Suprapubic skin (tissue), 4 donors: ENCODE measurements at places on chromosomes 2 and 18. TPM values are rescaled to one million over a fixed set of nuclear protein-coding genes. Genes with fewer than 3 reads are reported as not detected.

IL18R1 gene
- total RNA-seq = 0.89 TPM

- no peak for DNase-seq
Observed at GRCh38 chr2:236215196-236215595, 47.0 kb upstream of the GBX2 start.

DNA sequence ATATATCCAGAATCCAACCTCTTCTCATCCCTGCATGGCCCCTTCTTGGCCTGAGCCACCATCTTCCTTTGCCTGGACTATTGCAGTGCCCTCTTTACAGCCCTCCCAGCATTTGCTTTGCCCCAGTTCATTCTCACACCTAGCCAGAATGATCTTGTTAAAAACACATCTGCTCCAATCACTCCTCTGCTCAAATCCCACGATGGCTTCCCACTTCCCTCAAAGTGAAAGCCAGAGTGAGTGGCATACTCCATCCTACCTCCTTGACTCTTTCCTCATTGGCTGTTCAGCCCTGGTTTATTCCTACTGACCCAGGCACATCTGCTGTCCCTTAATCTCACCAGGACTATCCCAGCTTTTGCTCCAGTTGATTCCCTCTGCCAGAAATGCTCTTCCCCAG, 14.7 kb downstream of the SULT6B1 start:
- no peak for DNase-seq

GRCh38 chr2:146701183-146701582, 1143.6 kb upstream of the ACVR2A start:
- DNase-seq = no peak

DNA sequence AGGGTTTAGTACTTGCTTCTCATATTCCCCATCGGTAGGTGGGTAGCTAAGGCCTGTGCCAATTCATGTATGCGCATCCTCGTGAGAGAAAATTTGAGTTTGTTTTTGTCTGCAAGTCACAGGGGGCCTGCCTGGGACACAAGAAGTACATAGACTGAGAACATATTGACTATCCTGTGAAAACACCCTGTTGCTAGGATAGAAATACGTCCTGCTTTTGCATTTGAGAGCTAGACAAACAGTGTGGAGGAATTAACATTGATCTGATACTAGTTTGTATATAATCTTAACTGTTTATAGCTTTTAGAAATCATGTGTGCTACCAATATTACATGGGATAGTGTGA, 10.9 kb downstream of the WDR7 start:
- DNase-seq = no peak

FHOD3 gene
- total RNA-seq = 17.8 TPM

DNA sequence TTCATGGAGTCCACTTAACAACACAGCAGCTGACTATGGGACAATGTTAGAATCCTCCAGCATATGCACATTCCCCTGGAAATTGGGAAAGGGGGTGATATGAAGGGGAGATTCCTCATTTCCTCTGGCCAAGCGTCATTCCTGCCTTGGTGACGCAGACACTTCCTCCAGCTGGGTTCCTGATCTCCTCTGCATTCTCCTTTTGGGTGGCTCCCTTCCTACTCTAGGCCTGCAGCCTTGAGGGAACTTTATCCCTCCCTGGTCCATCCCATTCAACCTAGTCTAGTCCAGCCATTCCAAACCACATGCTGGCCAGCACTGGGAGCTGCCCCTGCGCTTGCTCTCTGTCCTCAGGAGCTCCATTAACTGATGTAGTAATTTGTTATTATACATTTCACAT, 216.8 kb downstream of the VAPA start:
- DNase-seq = no peak

DNA sequence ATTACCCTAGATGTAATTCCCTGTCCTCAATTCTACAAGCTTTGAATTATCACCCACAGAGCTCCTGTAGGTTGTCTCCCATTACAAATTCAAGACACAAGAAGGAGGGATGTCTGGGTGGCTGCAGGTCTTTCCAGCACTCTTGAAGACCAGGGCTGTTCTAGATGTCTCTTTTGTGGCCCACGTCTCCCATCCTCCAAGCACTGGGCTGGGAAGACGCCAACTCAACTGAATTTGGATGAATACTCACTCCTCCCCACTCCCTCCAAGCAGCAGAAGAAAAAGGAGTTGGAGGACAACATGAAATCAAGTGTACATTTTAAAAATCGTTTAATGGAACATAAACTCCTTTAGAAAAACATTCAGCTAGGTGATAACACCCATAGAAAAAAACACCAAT, 31.2 kb downstream of the SMAD7 start:
- DNase-seq = no peak

DNA sequence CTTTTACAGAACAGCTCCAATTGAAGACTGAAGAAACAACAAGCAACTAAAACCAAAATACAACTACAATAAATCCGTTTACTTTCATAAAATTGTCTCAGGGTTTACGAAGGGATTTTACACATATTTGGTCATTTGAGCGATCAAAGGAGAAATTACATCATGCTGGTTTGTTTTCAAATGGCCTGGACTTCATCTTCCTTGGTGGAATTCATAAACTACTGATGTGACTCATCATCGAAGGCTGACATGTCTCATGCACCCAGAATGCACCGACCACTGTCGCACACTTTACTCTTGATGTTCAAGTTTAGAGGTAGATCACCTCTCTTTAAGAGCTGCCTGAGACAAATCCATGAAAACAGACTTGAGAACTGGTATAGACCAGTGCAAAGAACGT, 25.6 kb upstream of the PMAIP1 start:
- DNase-seq = peak; percentile 48

DNA sequence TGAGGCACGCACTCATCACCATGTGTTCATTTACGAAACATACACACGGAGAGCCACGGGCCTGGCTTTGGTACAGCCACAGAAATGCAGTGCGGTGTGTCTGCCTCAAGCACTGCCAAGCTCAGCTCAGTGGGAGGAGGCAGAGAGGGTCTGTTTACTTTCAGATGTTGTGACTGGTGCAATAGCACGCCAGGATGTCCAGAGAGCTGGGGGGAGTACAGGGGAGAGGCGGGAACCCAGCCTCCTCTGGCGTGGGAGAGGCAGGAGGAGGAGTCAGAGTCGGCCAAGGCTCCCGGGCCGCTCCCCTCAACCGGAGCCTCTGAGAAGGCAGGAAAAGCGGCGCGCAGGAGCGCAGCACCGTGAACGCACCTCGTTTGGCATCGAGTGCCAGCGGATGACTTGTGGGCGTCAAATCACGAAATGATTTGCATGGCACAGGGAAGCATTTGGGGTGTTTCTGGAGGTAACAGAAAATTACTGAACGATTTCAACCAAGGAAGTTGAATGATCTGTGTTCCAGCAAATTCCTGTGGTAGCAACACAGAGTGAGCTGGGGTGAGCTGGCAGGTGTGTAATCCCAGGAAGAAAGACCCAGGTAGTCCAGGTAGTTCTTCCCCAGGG, 143.0 kb downstream of the ZNF516 start:
- peak; percentile 86 for DNase-seq

DNA sequence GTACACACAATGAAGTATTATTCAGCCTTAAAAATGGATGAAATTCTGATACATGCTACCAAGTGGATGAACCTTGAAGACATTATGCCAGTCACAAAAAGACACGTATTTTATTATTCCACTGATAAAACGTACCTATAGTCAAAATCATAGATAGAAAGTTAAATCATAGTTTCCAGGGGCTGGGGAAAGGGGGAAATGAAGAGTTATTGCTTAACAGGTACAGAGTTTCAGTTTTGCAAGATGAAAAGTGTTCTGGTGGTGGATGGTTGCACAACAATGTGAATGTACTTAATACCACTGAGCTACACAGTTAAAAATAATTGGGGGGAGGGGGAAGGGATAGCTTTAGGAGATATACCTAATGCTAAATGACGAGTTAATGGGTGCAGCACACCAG, 279.0 kb upstream of the STON1 start:
- no peak for DNase-seq

GRCh38 chr18:43662657-43663056, 385.4 kb upstream of the SYT4 start:
- no peak for DNase-seq

DNA sequence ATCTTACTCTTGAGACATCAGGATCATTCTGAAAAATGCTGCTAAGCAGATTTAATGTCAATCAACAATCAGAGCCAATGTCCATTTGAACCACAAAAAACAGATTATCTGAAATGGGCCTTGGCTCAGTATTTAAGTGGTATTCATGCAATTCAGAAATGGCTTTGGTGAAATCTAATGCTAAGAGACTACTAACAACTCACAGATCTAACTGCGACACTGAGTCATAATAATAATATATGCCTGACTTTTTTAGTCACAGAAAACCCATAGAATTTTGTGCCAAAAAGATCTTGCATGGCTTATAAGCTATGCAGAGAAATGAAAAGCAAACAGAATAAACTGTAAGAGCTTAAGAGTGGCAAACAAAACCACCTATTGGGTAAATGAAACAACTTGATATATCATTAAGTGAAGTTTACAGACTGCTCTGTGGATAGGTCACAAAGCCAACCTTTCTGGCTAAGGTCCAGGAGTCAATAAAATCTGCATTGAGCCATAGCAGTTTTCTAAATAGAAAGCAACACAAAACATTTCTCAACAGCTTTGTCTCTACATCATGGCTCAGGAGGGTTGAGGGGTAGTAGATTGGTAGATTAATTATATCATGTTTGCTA, 234.3 kb downstream of the LRATD1 start:
- no peak for DNase-seq

DNA sequence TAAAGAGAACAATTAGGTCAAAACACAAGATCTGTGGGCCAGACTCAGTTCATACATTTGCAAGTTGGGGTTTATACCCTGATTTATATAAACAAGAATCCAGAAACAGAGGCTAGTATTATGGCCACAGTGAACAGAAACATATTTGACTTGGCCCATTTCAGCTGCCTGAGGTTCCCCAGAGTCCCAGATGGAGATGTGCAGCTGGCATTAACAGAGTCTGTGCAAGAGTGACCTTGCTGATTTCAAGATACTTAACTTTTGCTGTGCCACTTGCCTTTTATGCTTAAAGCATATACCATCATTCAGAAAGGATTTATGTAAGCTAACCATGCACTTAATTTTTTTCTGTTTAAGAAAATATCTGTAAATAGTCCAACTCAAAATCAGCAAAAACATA, 636.3 kb downstream of the TRIB2 start:
- DNase-seq = no peak

GRCh38 chr2:111091811-111092211, 28.9 kb upstream of the BCL2L11 start:
- DNase-seq = no peak

DNA sequence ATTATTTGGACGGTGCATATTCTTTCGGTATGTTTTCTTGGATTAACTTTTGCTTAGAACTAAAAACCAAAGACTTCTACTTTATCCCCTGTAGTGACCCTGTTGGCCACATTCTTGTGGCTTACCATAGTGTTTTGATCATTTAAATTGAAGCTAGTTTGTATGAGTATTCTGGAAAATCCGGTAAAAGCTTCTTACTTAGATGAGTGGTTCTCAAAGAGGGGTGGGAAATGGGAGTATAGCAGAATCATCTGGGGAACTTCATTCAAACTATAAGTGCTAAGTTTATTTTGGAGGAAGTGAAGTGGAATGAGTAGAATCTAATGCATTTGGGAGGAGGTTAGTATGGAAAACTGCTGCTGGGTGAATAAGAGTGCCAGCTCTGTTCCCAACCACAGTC, 3.8 kb downstream of the PPP1CB start:
- DNase-seq = no peak

DNA sequence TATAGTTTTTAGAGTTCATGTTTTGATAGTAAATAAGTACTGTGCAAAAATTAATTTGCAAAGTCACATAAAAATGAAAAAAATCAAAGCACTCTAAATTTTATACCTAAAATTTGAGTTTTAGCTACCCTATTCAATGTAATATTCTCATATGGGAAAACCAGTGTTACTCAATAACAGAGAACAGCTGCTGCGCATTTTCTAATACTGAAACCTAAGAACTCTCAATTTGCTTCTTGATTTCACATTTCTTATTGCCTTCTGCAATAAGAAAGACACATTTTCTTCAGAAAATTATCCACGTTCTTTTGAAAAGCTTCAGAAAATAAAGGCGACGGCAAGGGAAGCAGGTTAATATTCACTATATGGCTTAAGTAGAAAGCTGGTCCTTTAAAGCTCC, 199.1 kb upstream of the CCDC150 start:
- no peak for DNase-seq

IL18RAP gene
- not detected for total RNA-seq

DNA sequence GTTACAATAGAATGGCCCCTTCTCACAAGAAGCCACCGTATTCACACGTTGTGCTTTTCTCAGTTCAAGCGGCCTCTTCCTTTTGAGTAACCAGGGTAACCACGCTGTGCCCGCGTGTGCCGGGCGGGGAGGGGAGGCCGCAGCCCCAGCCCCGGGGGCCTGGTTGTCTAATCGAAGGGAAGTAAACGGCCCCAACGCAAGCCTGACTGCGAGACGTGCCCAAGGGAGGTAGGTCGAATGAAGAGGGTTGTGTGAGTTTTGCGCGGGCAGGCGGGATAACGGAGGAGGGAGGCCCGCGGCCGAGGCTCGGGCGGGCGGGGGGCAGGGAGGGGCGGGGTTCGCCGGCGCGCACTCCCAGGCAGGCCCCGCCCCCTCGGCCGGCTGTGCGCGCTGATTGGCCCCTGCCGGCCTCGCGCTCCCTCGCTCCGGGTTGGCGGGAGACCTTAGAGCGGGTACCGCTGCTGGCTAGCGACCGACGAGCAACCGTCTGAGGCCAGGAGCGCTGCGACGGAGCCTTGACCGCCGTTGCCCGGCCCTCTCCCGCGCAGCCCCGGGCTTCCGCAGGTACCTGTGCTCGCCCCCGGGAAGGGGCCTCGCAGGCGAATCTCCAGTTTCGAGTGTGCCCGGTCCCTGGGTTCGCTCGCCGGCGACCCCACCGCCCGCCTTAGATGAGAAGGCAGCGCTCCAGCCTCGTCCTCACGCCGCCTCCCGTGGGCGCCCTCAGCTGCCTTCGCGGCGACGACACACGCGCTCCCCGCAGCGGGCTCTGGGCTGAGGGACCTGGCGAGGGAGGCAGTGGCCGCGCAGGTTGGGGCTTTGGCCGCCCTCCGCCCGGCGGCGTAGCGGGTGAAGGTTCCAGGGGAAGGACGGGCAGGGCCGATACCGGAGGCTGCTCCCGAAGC, at the start of gene SPDYA:
SPDYA (plus strand) TSS at position 451 of the 902 bp plus-strand sequence. CDS start 5,181 bp downstream, outside the sequence.
- DNase-seq = peak; percentile 73

GRCh38 chr2:88683160-88684021, 8.1 kb upstream of the RPIA start:
- no peak for DNase-seq

SAG gene
- total RNA-seq = not detected

DNA sequence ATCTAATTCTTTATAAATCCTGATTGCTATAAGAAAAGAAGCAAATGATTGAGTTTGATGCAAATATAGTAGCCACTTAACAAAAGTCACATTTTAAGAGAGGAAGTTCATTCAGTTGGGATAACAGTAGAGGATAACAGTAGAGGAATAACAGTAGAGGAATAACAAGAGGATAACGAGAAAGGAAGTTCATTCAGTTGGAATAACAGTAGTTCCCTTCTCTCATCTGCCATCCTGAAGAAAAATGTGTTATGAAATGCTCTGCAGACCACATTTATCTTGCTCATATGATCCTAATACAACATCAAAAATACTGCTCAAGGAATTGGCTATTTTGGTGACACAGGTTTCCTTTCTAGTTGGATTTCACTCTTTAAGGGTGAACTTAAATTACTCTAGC, 105.3 kb upstream of the UNC80 start:
- DNase-seq = no peak

SERPINB13 gene
- 21.8 TPM for total RNA-seq

CPO gene
- total RNA-seq = not detected

CHMP1B gene
- 123 TPM for total RNA-seq

DES gene
- 100 TPM for total RNA-seq

GRCh38 chr2:36087344-36087743, 268.2 kb upstream of the CRIM1 start:
- no peak for DNase-seq

ASPRV1 gene
- total RNA-seq = 45.3 TPM

OTOS gene
- not detected for total RNA-seq

- DNase-seq = no peak
Observed at GRCh38 chr18:11906926-11907874, 917 bp downstream of the MPPE1 start.
